ENCODE measurements at places on chromosomes 6 and 20. TPM values are rescaled to one million over a fixed set of nuclear protein-coding genes. Genes with fewer than 3 reads are reported as not detected.

GRCh38 chr6:157487110-157487773 lies 106.3 kb downstream of the ZDHHC14 start:
- peak; percentile 12 for DNase-seq

DNA sequence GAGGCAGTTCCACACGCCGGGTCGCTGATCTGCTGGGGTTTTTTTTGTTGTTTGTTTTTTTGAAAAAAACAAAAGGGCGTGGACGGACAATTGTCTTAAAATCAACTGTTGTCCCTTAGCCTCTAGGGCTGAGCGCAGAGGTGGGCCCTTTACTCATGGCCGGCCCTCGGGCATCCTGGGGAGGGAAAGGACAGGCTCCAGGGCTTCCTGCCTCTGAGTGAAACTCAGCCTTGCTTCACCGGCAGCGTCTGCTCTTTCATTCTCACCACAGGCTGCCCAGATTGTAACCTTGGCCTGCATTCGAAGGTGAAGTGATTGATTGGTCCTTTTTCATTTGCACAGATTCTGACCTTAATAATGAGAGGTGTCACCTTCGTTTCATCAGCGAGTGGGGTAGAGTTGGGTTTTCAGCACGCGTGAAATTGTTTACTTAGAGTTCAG lies 797 bp downstream of the SMIM13 start:
- DNase-seq: peak; percentile 59

GRCh38 chr6:2725999-2726567 lies 24.6 kb downstream of the MYLK4 start:
- DNase-seq: peak; percentile 58

GRCh38 chr6:107328081-107328480 lies 131.3 kb downstream of the PDSS2 start:
- no peak for DNase-seq

DNA sequence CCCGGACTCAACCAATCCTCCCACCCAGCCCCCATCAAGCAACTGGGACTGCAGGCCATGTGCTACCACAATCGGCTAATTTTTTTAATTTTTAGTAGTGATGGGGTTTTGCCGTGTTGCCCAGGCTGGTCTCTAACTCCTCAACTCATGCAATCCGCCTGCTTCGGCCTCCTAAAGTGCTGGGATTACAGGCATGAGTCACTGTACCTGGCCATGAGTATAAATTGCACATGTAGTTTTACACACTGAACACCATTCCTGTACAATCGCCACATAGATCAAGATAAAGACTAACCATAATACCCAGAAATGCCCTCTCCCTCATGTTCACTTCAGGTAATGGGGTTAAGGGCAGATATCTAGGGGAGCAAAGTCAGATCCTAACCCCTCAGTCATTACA lies 26.4 kb downstream of the TRPC4AP start:
- DNase-seq: no peak

- no peak for DNase-seq
Observed at GRCh38 chr6:160767647-160768019, 65.6 kb downstream of the PLG start.

DNA sequence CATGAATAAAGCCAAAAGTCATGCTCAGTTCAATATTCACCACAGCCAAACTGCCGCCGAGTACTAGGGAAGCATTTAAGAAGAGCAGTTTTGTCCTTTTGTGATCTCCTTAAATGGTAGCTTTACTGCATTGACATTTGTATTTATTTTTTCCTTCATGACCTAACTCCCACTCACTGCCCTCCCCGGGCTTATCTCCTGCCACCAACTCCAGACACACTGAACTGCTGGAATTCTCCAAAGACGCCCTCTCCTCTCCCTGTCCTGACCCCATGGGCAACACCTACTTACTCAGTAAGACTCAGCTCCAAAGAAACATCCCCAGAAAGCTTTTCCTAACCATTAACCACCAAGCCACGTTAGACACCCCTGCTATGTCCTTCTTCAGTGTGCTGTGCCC lies 48.5 kb upstream of the CNKSR3 start:
- DNase-seq: no peak

DNA sequence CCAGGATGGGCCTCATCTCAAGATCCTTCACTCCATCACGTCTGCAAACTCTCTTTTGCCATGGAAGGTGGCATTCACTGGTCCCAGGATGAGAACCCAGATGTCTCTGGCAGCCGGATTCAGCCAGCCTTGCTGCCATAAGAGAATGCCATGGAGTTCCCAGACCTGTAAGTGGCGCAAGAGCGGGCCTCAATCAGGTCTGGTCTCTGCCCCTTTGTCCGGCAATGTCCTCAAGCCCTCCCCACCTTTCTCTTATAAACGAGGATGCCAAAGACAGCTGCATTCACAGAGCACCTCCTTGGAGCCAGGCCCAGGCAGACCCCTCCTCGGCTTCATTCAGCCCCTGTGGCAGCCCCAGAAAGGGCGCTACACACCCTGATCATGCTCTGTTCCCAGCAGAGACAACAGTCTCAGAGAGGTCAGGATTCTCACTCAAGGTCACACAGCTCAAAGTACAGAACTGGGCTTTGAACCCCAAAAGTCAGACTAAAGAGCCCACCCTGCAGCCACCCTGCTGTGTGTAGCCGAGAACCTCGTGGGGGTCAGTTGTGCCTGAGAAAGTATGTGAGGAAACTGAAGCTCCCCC lies 263.7 kb downstream of the TAF4 start:
- no peak for DNase-seq

- no peak for DNase-seq
Observed at GRCh38 chr20:21126581-21126870, 644 bp downstream of the KIZ start.

GRCh38 chr6:5637714-5638113 lies 369.0 kb downstream of the NRN1 start:
- DNase-seq: no peak

DNA sequence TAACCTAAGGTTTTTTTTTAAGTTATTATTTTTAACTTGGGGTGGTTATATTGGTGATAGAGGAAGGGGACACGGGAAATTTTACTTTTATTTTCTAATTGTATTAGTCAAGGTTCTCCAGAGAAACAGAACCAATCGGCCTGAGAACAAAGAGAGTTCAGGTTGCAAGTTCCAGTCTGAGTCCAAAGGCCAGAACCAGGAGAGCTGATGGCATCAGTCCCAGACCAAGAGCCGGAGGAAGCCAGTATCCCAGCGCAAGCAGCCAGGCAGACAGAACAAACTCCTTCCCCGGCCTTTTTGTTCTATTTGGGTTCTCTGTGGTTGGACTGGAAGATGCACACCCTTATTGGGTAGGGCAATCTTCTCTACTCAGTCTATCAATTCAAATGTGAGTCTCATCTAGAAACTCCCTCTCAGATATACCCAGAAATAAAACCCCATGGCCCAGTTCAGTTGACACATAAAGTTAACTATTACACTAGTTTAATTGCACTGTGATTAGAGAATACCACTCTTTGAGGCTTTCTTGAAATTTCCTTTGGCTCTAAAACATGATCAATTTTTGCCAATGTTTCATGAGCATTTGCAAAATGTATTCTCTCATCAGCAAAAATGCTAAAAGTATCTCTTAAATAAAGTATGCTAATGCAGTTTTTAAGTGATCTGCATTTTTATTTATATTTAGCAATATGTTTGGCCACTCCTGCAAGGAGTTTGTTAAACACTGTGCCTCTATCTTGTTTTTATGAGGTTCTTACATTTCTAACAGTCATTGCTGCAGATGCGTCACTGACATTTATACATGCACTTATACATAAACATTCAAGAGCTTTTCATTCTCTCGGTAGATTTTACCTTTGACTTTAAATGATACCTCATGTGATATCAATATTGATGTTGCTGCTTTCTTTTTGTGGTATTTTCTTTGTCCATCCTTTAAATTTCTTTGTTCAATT lies 103.2 kb upstream of the SSTR4 start:
- no peak for DNase-seq

DNA sequence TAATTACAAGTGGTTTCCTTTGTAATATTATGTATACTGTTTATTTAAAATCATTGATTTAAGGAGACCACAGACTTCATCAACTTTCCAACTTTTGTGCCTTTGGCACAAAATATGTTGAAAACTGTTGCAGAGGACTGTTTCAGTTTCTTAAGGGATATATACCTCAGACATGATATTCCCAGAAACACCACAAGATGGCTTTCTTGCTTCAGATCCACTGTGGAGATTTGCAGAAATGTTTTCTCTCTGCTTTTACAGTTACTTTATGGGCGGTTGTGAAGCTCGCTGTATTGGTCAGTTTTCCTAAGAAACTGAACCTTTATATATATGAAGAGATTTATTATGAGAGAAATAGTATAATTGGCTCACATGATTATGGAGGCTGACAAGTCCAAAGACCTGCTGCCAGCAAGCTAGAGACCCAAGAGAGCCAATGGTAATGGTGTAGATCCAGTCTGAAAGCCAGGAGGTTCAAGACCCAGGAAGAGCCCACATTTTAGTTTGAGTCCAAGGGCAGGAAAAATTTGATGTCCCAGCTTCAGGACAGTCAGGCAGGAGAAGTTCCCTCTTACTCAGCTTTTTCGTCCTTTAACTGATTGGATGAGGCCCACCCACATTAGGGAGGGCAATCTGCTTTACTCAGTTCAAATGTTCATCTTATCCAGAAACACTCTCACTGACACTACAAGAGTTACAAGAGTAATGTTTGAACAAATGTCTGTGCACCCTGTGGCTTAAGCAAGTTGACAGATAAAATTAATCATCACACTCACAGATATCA lies 12.8 kb downstream of the ME1 start:
- DNase-seq: peak; percentile 64

GRCh38 chr6:94071835-94072234 lies 652.5 kb upstream of the EPHA7 start:
- no peak for DNase-seq

- DNase-seq: no peak
Observed at GRCh38 chr6:27812078-27812804, 100.0 kb downstream of the OR2B2 start.

- no peak for DNase-seq
Observed at GRCh38 chr20:1782181-1782580, 113.0 kb upstream of the SIRPA start.

DNA sequence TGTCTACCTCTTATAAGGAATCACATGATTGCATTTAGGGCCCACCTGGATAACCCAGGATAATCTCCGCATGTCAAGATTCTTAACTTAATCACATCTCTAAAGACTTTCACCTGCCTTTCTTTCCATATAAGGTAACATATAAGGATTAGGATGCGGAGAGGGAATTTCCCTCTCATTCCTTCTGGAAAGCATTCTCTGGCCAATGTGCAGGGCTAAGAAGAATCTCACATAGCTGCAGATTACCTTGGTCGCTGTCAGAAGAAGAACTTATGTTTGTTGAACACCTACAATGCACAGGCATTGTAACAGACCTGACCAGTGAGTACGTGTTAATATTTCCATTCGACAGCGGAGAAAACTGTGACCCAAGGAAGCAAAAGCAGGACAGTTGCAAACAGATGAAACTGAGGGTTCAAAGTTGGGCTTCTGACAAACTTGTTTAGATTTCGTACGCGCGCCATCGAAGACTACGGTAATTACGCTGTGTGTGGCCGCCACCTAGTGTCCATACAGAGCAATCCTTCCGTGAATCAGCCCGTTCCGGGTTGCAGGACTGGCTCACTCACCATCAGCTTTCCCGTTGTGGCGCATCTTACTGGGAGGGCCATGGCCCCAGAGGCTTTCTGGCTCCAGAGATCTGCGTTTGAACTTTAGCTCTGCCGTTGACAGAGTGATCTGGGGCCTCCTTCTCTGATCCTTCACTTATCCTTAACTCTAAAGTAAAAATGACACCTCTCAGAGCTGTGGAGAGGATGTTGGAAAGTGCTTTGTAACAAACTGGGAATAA lies 9.5 kb downstream of the C20orf202 start:
- DNase-seq: peak; percentile 79

- DNase-seq: peak; percentile 80
Observed at GRCh38 chr6:151044465-151045441, 179.3 kb downstream of the MTHFD1L start.

DNA sequence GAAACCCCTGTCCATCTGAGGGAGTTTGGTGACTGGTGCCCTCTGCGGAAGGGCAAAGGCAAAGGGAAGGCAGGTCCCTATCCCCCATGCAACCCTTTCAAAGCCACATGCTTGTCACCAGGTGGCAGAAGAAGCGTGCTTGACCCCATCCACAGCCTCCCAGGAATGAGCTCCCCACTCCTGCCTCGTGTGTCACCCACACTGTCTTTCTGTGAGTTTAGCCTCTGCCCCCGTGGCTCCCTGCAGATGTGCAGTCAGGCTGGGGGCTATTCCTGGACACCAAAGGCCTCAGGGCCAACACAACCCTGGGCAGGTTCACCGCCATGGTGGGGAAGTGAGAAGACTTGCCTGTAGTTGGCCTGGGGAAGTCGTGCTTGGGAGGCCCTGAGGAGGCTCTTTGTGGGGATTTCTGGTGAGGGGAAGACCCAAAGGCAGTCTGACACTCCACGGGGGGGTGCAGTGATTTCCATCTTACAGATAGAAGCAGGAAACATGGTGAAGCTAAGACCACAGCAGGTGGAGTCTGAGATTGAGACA lies 16.6 kb upstream of the PCMTD2 start:
- DNase-seq: no peak

DNA sequence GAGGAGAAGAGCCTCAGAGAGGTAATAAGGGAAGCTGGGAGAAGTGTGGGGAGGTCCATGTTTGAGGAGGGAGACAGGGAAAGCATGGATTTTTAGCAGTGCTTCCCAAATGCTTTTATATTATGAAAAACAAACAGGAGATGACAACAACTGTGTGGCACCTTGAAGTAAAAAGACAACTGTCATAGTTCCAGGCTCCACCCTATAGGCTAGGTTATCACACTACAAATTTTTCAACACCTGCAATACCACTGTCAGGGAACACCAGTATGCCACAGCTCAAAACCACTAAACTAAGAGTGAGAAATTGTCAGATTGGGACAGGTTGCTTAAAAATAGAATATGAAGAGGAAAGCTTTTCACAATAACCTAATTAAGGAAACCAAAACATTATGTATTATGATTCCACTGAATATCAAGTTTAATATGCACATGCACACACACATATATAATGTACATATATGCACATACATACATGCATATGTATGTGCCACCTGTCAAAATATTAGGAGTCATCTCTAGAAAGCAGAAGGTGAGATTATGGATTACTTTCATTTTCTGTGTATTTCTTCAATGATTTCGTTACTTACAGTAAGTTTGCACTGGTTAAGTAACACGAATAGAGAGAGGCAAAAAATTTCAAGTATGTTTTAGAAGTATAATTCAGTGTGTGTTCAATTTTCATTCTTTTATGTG lies 261.2 kb downstream of the PTPRK start:
- no peak for DNase-seq

The COL10A1 gene
- total RNA-seq: 72.6 TPM

The CCDC170 gene
- not detected for total RNA-seq

The HSPA1L gene
- 0.68 TPM for total RNA-seq

The LSM14B gene
- total RNA-seq: 39.9 TPM

The MAS1 gene
- not detected for total RNA-seq

The AHI1 gene
- total RNA-seq: 22.9 TPM

Data from RPMI7951 (cell line).